ENCODE measurements at places on chromosomes 7 and 10.
A peak's percentile ranks its signal among the peaks of the same experiment; 100 is the strongest.

- no peak for DNase-seq
Observed at GRCh38 chr10:4688601-4689000, 137.4 kb upstream of the AKR1E2 start.

DNA sequence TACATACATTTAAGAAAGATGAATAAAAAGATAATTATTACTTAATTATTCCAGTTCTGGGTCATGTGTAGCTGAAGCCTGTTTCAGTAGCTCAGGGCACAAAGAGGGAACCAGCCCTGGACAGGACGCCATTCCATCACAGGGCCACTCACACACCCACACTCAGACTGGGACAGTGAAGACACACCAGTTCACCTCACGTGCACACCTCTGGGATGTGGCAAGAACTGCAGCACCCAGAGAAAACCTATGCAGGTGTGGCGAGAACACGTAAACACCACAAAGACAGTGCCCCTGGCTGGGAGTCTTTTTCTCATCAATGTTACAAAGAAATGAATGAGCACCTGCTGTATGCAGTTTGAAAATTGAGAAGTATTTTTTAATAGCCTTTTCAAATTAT, 1.6 kb upstream of the IDI1 start:
- peak; percentile 40 for DNase-seq

- no peak for DNase-seq
Observed at GRCh38 chr7:47534322-47535034, 47.4 kb downstream of the TNS3 start.

DNA sequence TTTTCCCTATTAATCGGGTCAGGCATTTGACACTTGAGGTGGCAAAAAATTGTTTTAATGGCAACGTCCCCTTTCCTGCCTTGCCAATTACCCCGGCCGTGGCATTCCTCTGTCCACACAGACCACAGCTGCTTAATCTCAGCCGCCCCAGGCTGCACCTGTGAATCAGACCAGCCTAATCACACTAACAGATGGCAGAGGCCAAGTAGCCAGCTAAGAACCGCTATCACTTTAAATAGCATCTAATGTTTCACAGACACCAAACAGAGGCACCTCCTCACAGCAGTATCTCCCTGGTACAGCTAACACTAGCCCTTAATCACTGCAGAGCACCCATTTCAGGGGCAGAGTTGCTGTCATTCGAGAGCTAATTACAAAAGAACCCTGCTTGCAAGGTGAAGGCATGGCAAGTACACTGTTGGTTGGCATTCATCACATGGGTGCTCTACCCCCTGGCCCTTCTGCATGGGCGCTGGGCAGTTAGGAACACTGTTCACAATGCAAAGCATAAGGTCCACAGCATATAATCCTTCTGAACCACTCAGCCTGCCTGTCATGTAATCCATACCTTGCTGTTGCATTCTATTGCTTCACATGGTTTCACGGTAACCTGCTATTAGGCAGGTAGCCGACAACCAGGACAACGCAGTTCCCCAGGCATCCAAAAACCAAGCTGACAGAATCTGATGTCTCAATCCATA, 38.8 kb downstream of the FGFR2 start:
- no peak for DNase-seq

- no peak for DNase-seq
Observed at GRCh38 chr10:88899886-88900285, 19.8 kb downstream of the STAMBPL1 start.

DNA sequence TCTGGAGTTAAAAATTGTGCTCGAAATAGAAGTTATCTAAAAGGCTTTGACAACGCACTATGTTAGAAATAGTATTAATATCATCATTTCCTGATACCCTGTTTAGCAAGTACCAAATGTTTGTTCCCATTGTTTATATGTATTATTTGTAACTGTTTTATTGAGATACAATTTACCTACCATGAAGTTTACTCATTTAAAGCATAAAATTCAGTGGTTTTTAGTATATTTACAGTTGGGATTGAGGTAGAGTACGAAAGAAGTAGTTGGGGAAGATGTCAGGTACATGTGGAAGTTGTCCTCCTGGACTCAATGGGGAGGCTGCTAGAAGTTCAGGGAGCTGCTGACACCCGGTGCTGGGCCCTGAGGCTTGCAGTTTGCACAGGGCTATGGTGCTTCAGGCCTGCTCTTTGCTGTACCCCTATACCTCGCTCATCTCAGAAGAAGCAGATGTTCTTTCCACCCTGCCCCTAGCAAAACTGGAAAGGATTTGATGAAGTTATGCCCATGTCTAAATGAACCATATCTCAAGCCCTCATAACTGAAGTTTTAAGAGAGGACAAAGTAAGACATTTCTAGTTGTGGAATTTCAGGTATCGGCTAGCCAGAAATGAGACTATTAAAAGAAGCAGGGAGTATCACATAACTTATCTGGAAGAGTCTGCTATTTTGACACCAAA, 25.2 kb upstream of the WNT16 start:
- no peak for DNase-seq

DNA sequence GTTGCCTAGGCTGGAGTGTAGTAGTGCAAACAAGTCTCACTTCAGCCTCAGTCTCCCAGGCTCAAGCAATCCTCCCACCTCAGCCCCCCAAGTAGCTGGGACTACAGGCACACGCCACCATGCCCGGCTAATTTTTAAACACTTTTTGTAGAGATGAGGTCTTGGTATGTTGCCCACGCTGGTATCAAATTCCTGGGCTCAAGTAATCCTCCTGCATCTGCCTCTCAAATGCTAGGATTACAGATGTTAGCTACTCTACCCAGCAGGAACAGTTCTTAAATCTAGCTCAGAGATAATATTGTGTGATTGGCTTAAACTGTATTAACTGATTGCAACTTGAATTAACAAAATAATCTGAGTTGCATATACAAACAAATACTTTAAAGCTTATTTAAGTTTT, 82.9 kb downstream of the CDK14 start:
- DNase-seq: no peak

- DNase-seq: no peak
Observed at GRCh38 chr10:8568401-8568800, 513.9 kb downstream of the GATA3 start.

DNA sequence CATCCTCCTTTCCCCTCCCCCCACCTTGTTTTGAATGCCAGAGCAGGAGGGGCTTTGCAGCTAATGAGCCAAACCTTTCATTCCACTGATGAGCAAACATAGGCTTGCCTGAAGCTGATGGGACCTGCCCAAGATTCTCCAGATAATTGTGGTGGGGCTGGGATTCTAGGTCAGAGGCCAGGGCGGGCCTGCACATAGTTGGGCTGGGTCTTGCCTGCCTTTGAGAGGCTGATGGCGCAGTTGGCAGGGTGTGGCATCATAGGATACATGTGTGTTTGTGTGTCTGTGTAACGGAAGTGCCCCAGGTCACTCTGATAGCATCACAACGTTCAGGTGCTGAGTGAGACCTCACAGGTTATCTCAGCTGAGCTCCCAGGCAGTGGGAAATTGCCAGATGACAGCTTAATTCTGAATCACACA, 22.9 kb downstream of the BTBD16 start:
- no peak for DNase-seq

- no peak for DNase-seq
Observed at GRCh38 chr10:115936926-115937767, 335.9 kb downstream of the GFRA1 start.

GRCh38 chr7:30890226-30890625, 21.4 kb upstream of the AQP1 start:
- DNase-seq: no peak

- no peak for DNase-seq
Observed at GRCh38 chr10:83820033-83820432, 319.3 kb upstream of the GHITM start.

DNA sequence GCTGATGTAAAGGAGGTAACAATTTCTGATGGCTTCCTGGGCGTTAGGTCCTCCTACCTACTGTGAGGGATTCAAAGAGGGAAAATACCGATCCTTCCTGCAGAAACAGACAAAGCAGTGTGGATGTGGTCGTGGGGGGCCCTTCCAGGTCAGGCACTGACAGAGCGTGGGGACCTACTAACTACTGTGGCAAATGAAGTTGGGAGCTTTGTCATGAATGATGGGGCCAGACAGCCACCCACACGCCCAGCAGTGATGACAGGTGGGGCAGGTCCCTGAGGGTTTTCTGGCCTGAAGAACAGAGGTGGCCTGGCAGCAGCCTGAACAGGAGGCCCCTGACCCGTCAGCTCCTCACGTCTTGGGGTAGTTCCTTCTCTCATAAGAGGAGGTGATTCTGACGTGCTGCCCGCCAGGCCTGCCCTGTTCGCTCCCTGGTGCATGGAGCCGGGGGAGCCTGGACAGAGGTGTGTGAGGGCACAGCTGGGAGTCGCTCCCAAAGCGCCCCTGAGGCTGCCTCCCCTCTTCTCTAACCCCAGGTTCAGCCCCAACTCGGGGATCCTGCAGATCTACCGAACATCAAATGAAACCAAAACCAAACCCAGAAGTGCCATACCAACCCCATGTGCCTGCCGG, 4.2 kb downstream of the ATP6V0E2 start:
- no peak for DNase-seq

DNA sequence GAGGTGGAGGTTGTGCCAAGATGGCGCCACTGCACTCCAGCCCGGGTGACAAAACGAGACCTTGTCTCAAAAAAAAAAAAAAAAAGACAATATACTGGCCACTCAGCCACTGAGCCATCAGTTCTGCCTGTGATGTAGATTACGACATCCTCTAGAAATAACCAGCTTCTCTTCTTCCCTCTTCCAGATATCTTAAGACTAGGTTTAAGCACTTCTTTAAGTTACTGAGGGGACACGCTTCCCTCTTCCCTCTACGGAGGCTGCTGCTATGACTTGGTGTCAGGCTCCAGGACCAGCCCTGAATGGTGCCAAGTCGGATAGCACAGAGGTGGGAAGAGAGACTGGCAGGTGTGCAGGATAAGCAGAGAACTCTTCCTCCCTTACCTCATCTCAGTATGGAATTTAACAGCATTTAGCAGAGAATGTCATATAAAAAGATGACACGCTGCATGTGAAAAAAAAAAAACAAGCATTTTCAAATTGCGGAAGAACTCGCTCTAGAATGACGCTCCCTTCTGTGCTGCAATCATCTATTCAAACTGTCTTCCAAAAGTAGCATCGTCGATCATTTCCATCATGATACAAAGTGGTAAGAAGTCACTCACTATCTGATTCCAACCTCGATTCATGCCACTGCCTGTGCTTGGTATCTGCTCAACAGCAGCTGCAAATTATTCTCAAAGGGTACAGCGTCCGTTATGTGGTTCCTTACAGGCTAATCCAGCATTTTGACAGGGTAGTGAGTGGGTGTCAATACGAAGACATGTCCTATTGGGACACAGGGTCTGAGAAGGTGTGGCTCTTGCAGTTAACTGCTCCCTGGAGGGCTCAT, 13.8 kb downstream of the DAGLB start:
- no peak for DNase-seq

- DNase-seq: no peak
Observed at GRCh38 chr10:11528286-11528685, 83.2 kb downstream of the USP6NL start.

DNA sequence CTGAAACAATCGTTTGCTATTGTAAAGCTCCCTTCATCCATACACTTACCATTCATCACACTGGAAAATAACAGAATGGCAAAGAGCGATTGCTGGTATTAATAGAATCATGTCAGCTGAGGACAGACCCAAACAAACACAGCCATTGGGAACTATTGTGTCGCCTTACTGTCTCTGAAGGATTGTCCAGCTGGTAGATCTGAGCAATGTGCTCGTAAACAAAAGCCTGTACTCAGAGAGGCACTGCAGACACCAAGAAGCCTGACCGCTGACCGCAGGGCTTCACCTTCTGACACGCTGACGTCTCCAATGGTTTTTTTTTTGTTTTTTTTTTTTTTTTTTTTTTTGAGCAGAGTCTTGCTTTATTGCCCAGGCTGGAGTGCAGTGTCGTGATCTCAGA, 151.0 kb upstream of the FRMD4A start:
- no peak for DNase-seq

DNA sequence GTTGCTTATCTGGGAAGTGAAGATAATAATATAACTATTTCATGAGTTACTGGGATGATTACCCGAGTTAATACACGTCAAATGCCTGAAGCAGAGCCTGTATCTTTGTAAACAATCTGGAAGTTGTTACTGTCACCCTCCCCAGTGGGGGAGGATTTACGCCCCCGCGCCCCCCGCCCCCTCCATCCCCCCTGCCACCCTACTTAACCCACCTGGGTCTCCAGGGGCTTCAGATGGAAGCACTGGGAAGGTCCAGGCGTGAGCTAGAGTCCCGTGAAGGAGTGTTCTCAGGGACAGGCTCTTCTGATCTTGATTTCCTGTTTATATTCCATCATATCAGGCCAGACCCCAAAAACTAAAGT, 691 bp upstream of the PPA1 start:
- no peak for DNase-seq

DNA sequence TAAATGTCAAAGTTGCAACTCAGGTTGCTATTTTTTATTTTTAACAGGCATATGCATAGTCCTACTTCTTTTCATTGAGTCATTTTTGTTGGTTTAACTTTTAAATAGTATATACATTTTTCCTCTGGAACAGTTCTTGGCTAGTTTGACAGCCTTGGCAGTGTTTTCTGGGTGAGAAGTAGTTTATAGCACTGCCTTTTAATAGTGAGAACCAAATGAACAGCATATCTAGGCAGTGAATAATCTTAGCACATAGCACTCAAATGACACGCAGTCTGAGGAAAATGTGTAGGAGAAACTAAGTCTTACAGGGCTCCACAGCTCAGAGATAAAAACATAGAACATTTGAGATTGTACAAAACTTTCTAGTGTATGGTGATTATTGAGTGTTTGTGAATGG, 265.5 kb upstream of the POT1 start:
- DNase-seq: no peak

DNA sequence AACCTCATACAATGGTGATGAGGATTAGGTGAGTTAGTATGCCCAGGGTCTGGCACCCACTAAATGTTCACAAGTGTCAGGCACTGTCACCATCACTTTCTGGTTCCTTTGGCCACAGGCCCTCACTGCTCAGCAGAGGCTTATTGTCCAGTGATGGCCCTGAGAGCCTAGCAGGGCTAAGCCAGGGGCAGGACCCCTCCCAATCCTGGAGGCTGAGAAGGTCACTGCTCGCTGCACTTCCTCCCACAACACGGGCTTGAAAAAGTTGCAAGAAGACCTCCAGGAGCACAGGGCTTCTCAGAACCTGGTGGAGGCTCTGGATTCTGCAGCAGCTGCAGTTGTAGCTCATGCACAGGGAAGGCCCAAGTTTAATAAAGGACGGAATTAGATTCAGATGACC, 48.1 kb downstream of the DRGX start:
- DNase-seq: no peak

- DNase-seq: no peak
Observed at GRCh38 chr10:99224766-99225165, 10.9 kb downstream of the HPSE2 start.

DNA sequence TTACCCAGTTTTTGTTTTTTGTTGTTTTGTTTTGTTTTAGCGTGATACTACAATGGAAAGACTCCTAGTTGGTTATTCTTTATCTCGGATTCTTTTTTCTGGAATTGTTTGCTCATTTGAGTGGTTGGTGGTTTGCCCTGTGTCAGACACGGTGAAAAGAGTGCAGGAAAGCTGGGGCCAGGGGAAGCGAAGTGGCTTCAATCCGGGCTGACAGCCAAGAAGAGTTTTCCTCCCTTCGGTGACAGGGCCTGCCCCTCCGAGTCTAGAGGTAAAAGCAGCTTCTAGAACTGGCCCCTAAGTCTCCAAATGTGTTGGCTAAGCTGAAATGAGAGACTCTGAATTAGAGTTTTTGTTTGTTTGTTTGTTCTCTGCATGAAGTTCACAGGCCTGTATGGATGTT, 5.7 kb upstream of the AP5Z1 start:
- no peak for DNase-seq

- DNase-seq: no peak
Observed at GRCh38 chr10:98150544-98150943, 16.1 kb downstream of the R3HCC1L start.
